M059J (cell line): ENCODE measurements at places on chromosomes 3 and 15.

DNA sequence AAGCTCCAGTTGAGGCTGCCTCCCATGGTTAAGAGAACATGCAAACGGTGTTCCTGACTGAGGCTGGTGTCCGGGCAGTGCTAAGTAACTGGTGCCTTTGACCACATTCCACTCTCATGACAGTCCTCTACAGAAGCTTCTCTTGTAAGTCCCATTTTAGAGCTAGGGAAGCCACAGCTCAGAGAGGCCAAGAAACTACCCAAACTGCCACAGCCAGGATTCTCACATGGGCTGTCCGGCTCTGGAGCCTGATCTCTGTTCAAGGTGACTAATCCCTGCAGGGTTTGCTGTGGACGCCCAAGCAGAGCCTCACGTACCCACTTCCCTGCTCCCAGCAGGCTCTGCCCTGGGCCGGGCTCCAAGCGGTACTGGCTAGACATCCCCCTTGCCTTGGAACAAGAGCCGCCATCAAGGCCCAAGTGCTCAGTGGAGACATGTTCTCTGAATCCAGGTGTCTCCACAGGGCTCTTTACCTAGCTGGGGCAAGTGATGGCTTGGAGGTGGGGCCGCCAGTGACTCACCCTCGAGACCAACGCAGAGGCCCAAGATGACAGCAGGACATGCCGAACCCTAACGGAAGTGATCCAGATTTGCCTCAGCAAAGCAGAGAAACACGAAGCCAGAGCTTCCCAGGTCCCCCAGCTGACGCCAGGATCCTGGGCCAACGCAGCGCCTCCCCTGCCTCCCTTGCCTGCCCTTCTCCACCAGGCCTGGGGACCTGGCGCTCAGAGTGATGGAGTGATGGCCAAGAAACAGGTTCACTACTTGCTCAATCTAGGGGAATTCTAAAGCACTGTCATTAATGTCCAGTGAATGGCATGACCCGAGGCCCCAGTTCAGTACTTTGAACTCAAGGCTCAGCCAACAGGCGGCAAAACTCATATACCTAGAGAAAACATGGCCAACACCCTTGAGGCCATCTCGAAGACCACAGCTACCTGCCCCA, 24.4 kb downstream of the KLHL25 start:
- DNase-seq: no peak

- no peak for DNase-seq
These were observed 151.6 kb downstream of the CHST2 start for GRCh38 chr3:143271136-143271535.

DNA sequence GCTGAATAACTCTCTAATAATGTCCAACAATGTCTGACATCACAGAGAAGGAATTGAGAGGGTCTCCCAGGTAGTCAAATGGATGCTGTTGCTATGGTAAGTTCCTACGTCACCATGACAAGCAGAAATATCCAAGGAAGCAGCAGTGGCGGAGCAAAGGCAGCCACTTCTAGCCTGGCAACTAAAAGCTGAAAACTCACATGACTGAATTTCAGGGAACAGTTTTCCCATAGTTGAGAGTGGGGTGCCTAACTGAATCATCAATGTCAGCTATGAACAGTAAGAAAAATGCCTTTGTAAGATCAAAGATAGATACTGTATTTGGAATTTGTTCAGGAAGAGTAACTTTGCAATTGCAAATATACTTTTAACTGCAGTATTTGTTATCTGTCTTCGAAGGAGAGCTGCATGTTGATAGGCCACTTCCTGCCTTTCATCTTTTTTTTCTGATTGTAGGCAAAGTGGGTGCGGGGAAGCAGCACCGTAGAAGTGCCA, 161.7 kb downstream of the BBX start:
- DNase-seq: no peak

- DNase-seq: no peak
These were observed 310.5 kb upstream of the TPM1 start for GRCh38 chr15:62732078-62732477.

- DNase-seq: no peak
These were observed 27.6 kb upstream of the MTHFS start for GRCh38 chr15:79924379-79924778.

DNA sequence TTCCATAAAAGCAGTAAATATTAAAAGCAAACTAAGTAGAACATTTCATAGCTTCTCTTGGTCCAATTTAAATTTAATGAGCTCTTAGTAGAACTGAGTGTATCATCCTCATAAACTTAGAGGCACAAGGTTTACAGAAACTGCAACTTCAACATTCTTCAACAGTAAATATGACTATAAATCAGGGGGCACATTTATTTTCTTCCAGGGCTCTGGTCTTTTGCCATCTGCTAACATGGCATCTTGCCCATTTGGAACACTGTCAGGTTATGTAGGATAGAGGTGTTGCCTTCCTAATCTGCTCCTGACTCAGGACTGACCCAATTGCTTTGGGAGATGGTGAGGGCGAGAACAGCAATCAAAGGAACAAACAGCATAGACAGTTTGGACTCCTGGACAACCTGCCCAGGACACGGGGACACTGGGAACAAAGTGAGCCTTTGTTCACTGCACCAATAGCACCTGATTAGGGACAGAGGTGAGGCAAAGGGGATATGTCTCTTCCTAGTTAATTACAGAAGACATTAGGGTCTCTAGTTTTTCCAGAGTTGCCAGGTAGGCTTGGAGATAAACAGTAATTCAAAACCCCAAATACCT, 610.2 kb upstream of the ROBO2 start:
- no peak for DNase-seq

DNA sequence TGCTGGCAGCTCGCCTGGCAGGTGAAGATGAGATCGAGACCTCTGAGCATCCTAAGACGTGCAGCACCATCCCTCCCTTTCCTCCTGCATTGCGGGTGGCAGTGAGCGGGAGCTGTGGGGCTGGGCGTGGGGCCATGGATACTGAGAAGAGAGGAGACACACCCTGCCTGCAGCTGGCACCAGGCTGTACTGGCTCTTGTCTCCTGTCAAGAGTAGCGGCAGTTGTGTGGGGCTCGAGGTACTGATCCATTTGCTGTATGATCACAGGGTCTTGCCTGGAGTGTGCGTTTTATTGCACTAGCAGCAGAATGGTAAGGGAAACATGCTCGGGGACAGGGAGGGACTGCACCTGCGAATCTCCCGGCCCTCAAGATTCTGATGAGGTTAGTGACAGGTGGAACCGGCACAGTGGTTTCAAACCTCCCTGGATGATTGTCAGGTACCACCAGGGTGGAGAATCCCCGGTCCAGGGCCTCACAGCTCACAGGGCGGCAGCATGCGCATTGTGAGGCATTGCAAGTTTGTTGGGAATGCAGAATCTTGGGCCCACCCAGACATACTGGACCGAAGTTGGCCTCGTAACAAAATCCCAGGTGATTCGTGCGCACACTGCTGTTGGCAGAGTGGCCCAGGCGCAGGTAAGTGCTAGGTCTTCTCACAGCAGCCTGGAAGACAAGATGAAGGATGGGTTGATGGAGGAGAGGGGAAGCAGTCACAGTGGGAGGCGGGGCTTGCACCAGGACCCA, 14.1 kb downstream of the SYNM start:
- DNase-seq: no peak

DNA sequence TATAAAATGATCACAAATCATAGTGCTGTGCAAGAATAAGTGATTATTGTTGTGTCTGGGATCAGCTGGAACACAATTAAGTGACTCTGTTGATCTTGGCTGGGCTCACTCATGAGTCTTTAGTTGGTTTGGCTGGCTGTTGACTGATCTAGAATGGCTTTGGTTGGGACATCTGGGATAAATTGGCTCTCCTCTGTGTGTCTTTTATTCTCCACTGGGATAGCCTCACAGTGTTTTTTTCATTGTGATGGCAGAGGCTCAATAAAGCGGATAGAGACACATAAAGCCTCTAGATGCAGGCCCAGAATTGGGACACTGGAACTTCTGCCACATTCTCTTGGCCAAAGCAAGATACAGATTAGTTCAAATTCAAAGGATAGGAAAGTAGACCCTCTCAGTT, 735.6 kb downstream of the PDCD6IP start:
- DNase-seq: no peak
